ENCODE measurements at places on chromosomes 2 and 18.

DNA sequence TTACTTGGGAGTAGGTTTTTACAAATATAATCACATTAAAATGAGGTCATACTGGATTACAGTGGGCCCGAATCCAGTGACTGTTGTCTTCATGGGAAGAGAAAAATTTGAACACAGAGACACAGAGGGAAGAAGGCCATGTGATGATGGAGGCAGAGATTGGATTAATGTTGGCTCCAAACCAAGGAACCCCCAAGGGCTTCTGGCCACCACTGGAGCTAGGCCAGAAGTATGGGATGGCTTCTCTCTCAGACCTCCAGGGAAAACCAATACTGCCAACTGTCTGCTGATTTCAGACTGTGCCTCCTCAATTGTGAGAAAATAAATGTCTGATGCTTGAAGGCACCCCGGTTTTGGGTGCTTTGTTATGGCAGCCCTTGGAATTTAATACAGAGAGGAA lies 76.0 kb downstream of the ALPK2 start:
- DNase-seq, result no peak

- no peak for DNase-seq
These were observed 8.9 kb downstream of the ASIC4 start for GRCh38 chr2:219523031-219523671.

- DNase-seq, result peak; percentile 65
These were observed 141.1 kb downstream of the HDAC4 start for GRCh38 chr2:239259603-239260298.

- no peak for DNase-seq
These were observed 7.8 kb upstream of the POMC start for GRCh38 chr2:25176138-25176537.

- DNase-seq, result no peak
These were observed 101.3 kb downstream of the DYSF start for GRCh38 chr2:71554706-71555056.

DNA sequence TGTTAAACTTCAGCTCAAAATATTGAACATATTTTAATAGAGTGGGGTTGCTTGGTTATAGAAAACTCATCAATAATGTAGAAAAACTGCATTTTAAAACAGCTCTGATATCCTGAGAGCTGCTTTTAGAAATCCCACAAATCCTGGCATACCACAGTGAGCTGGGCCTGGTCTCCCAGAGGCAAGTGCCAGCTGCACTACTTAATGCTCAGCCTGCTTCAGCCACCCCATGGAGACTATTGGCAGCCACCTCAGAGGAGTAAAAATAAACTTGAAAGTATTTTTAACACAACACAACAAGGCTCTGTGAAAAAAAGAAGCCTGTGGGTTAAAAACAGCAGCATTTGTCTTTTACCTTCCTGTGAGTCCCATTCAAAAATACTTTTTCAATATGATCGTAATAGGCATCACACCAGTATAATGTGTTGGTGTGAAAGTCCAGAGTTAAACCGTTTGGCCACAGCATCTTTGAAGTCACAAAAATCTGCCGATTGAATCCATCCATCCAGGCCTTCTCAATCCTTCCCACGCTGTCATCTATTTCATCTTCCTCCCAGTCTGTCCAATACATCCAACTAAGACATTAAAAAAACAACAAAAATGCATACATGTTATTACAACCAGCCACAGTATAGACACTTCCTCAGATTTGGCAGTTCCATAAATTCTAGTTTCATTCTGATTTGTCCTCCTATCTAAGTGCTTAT lies 1115.3 kb downstream of the LRP1B start:
- DNase-seq, result no peak

DNA sequence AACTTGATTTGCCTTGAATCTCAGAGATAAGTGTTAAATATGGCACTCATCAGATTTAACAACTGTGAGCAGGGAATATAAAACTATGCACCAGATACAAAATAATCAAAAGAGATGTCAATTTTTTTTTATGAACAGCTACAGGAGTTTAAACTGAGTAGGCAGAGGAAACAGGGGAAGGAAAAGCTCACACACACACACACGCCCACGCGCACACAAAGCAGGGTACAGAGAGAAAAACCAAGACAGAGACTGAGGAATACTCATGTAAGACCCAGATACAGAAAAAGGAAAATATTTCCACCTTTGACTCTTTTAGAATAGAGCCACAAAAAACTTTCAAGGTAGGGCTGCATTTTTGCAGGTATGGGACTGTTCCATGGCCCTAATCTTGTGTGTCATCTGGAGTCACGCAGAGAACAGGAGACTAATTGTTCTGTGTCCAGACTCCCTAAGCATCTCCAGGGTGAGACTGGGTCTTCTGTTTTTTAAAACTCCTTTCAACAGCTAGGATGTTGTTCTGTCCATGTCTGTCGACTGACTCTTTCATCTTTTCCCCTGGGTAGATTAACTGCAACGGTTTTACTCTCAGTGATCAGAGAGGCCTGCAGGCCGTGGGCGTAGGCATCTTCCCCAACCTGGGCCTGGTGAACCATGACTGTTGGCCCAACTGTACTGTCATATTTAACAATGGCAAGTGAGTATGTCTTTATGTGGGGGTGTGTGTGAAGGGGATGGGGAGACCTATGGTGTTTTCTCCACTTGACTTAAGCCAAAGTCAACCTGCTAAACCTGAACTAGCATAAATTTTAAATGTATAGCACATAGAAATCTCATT lies 23.0 kb downstream of the SMYD1 start:
- no peak for DNase-seq

DNA sequence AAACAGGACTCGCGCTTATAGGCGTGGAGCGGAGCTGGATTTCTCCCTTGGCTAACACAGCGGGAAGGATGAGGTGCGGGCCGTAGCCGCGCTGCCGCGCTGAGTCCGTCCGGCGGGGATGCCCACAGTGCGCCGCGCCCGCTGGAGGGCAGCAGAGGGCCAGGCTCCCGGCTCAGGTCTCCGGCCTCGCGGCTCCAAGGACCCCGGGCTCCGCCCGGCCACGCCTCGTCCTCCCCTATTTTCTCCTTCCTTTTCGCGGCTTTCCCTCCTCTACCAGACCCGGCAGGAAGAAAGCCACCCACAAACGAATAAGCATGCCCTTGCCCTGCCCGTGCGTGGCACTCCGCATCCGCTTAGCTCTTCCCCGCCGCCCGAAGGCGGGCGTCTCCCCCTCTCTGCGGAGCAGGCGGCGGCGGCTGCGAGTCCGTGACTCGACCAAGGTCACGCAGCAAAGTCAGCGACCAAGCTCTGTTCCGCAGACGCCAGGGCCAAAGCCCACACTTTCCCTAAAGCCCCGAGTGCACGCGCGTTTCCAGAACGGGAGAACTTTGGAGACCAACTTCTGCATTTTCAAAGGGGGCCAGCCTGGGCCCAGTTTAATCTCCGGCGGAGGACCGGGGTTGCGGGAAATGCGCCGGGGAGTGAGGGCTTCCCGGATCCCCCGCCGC lies 48.5 kb downstream of the KCNIP3 start:
- DNase-seq, result peak; percentile 0

GRCh38 chr2:152573168-152573567 lies 144.1 kb downstream of the PRPF40A start:
- no peak for DNase-seq

GRCh38 chr18:13585379-13586153 lies 140.8 kb downstream of the FAM210A start:
- DNase-seq, result no peak

DNA sequence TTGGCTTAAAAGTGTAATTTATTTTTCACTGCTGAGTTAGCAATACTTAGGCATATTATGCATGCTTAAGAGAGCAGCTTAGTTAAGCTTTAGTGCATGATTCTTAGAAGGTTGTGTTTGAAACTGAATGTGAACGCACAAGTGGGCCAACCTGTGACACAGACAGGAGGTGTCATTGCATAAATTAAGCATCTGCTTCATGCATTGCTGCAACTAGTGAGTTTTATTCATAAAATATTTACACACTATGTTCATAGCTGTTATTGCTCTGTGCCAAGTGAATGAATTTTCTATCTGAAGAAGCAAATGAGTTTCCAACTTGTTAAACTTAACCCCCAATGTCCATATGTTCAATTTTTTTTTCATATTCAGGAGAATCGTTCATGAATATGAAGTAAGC lies 806.4 kb downstream of the GALR1 start:
- no peak for DNase-seq

- no peak for DNase-seq
These were observed 18.9 kb upstream of the MTERF4 start for GRCh38 chr2:241121008-241121407.

- no peak for DNase-seq
These were observed 90.2 kb downstream of the SMAD7 start for GRCh38 chr18:48860269-48861180.

GRCh38 chr2:66702301-66702700 lies 267.4 kb downstream of the MEIS1 start:
- no peak for DNase-seq
